Uterine smooth muscle cell (primary cell): ENCODE measurements at places on chromosomes 5 and 9. TPM values are rescaled to one million over a fixed set of nuclear protein-coding genes. Genes with fewer than 3 reads are reported as not detected.

The ADCY2 gene
- under 0.01 and 0.22 TPM in 2 replicates for total RNA-seq

The ZBED3 gene
- total RNA-seq: 0.44 and 1.5 TPM in 2 replicates

The HNRNPK gene
- total RNA-seq: 444 and 756 TPM in 2 replicates

The TMOD1 gene
- 0.44 and 0.87 TPM in 2 replicates for total RNA-seq

The CBY3 gene
- 0.50 TPM in 1 of 2 replicates, not detected in the other for total RNA-seq

The SMC2 gene
- total RNA-seq: 17.5 and 52.1 TPM in 2 replicates

The C5orf52 gene
- not detected in 2 replicates for total RNA-seq

The CCL21 gene
- total RNA-seq: not detected in 2 replicates

The RGS3 gene
- total RNA-seq: 44.2 and 46.5 TPM in 2 replicates

The SPATA31A3 gene
- not detected in 2 replicates for total RNA-seq

The TNFSF8 gene
- total RNA-seq: not detected in 2 replicates

The TYRP1 gene
- total RNA-seq: under 0.01 TPM in 1 of 2 replicates, not detected in the other

The SLC25A51 gene
- total RNA-seq: 60.8 and 70.1 TPM in 2 replicates

The CYLC2 gene
- not detected in 2 replicates for total RNA-seq

The HTR4 gene
- not detected in 2 replicates for total RNA-seq

The TERT gene
- total RNA-seq: under 0.01 TPM in 1 of 2 replicates, not detected in the other

The FOXB2 gene
- not detected in 2 replicates for total RNA-seq

The SH2D3C gene
- 0.11 and 0.25 TPM in 2 replicates for total RNA-seq

The SOX30 gene
- total RNA-seq: 0.12 TPM in 1 of 2 replicates, not detected in the other

The ADAMTSL1 gene
- 60.6 and 82.0 TPM in 2 replicates for total RNA-seq

The TSSK1B gene
- total RNA-seq: 0.11 and 0.12 TPM in 2 replicates

The SPINK7 gene
- total RNA-seq: not detected in 2 replicates

The HAPLN1 gene
- 0.11 and 0.37 TPM in 2 replicates for total RNA-seq

The ARHGEF28 gene
- 25.8 and 49.0 TPM in 2 replicates for total RNA-seq

The LRRC19 gene
- not detected in 2 replicates for total RNA-seq

The PCDHAC1 gene
- 0.11 and 0.25 TPM in 2 replicates for total RNA-seq

The PCDH1 gene
- 1.4 TPM in 2 replicates for total RNA-seq

The SARDH gene
- total RNA-seq: 4.2 and 13.7 TPM in 2 replicates

The SPINK6 gene
- total RNA-seq: not detected in 2 replicates

The CDH9 gene
- total RNA-seq: not detected in 2 replicates

The PCDHGA9 gene
- 4.0 and 4.2 TPM in 2 replicates for total RNA-seq

The OGN gene
- 0.33 and 0.37 TPM in 2 replicates for total RNA-seq

The ADGRD2 gene
- total RNA-seq: not detected in 2 replicates

The GDF9 gene
- 0.11 and 0.12 TPM in 2 replicates for total RNA-seq

The IL4 gene
- total RNA-seq: not detected in 2 replicates

The LRRC70 gene
- 1.00 and 1.4 TPM in 2 replicates for total RNA-seq

The CA9 gene
- 0.44 and 8.6 TPM in 2 replicates for total RNA-seq

The IL7R gene
- total RNA-seq: 4.9 and 20.7 TPM in 2 replicates

The BOD1 gene
- 71.5 and 96.0 TPM in 2 replicates for total RNA-seq

The LOX gene
- 22.4 and 58.0 TPM in 2 replicates for total RNA-seq

The LCN9 gene
- total RNA-seq: not detected in 2 replicates

The PLPP6 gene
- total RNA-seq: 6.8 and 7.9 TPM in 2 replicates
